Activated naive CD8-positive, alpha-beta T cell treated with anti-CD3 and anti-CD28 coated beads, Interleukin-2, amount 10 ng/mL, durations not matched to agents 7 days and 5 days (primary cell): ENCODE measurements at places on chromosomes 16 and 17. TPM values are rescaled to one million over a fixed set of nuclear protein-coding genes. Genes with fewer than 3 reads are reported as not detected.

Gene PIEZO1
- total RNA-seq, result 220 TPM

Gene ABCC1
- total RNA-seq, result 62.5 TPM

Gene SMIM5
- 0.26 TPM for total RNA-seq

Gene AFMID
- 13.4 TPM for total RNA-seq

Gene ADORA2B
- 4.2 TPM for total RNA-seq

- DNase-seq, result no peak
These were observed 8.7 kb downstream of the DNAI2 start for GRCh38 chr17:74282587-74283370.

DNA sequence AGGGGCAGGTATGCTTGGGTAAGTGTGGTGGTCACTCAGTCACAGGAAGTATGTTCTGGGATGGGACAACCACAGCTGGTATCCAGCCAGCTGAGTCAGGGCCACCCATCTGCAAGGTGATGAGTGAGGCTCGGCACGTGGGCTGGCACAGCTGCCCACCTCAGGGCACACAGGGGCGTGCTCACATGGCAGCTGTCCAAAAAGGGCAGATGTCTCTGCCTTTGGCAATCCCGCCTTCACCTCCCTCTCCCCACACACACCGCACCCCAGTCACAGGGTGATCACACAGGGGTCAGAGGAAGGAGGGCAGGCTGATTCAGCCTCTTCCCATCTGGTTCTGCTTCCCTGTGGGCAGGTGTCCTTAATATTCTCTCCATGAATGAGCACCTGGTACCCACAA, 85.9 kb upstream of the TOB1 start:
- DNase-seq, result no peak

- DNase-seq, result no peak
These were observed 53.5 kb downstream of the KLHDC4 start for GRCh38 chr16:87712184-87712762.

DNA sequence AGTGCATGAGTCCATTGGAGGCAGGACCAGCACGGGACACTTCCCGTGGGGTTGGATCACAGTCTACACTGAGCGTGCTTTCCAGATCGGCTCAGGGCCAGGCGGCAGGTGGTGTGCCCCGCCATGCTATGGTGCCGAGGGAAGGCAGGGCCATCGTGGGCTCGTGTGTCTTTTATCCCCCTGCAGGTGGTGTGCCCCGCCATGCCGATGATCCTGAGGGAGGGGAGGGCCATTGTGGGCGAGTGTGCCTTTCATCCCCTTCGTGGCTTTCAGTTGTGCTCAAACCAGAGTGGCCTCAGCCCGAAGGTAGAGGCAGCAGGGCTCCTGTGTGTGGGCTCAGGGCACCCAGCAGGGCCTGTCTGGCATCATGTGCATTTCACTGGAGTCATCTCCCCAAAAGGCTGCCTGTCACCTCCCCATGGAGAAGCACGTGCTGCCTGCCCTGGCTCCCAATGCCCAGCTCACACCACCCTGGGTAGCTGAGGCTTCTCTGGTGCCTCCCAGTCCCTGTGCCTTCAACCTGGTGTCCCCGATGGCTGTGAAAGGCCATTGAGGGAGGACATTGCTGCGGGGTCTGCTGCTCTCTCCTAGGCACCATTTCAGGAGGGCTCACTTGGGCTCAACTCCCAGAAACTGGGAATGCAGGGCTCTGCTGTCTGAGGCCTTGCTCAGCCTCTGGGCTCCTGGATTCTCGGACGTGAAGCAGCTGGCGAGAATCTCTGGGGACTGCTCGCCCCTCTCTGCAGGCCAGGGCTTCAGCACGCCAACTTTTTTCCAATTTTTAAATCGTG, 207.6 kb downstream of the NPIPB11 start:
- peak; percentile 21 for DNase-seq

- DNase-seq, result no peak
These were observed 4.2 kb downstream of the YPEL2 start for GRCh38 chr17:59335685-59336084.

DNA sequence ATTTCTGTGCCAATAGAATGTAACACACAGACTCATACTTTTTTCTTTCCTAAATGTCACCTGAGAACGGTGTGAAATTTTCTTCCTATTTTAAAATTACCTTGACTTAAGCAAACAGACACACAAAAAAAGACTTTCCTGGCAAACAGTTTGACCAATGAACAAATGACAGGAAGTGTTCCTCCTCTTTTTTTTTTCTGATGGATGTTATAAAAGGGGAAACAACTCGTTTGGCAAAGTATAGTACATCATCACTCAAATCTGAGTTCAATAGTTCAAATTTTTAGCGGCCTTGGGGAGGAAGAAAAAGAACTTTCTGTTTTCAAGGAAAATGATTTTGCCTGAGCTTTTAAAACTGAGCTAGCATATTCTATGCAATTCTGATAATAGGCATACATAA, 19.8 kb downstream of the HS3ST3A1 start:
- DNase-seq, result no peak

DNA sequence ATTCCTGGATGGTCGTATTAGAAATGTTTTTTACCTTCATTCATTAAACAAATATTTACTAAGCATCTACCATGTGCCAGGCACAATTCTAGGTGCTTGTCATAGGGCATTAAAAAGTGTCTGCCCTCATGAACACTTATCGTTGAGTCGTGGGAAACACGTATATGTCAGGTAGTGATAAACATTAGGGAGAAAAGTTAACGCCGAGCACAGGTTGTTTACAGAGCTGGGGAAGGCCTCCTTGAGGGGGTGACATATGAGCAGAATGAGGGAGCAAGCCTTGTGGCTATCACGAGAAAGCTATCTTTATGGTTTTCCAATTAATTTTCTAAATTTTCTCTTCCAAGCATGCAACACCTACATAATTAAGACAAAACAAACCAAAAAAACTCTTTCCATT, 985 bp upstream of the ZNF213 start:
- no peak for DNase-seq
